ENCODE measurements at places on chromosomes 13 and 19.

DNA sequence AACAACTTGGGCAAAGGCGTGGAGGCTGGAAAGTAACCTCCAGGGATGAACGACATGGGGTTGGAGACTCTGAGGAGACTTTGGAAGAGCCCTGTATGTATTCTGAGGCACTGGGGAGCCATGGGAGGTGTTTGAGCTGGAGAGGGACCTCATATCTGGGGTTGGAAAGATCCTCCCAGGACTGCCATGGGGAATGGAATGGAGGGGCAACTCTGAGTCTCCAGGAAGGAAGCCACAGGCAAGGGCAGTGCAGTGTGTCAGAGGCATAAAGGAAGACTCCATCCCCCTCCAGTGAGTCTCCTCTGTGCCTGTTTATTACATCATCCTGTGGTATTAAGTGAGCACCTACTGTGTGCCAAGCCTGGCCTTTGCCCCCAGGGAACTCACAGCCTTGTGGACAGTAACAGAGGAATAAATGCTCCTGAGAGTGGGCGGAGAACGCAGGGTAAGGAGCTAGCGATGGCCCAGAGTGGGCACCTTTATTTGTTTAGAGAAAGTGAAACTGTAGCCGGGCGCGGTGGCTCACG, 7.7 kb downstream of the PEAK3 start:
- no peak for DNase-seq

DNA sequence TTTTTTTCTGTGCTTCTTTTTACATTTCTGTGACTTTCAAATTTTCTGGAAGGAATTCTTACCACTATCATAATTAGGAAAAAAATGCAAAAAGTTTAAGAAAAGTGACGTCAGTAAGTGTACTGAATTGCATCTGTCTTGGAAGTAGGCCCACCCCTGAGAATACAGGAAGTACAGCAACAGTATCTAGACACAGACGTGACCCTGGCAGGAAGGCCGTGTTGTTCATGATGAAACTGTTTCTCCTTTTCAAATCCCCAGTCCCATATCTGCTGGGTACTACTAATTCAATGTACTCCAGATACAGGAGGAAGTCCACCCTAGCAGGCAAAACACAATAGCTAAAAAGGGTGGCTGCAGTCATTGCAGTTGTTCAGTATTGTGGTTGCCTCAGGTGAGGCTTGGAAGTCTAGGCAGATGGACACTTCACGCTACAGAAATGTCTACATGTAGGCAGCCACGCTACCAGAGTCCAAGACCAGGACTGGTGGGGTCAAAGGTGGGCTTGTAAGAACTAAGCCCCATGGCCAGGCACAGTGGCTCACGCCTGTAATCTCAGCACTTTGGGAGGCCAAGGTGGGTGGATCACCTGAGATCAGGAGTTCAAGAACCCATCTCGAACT, 49.6 kb upstream of the MED4 start:
- DNase-seq: peak; percentile 44

DNA sequence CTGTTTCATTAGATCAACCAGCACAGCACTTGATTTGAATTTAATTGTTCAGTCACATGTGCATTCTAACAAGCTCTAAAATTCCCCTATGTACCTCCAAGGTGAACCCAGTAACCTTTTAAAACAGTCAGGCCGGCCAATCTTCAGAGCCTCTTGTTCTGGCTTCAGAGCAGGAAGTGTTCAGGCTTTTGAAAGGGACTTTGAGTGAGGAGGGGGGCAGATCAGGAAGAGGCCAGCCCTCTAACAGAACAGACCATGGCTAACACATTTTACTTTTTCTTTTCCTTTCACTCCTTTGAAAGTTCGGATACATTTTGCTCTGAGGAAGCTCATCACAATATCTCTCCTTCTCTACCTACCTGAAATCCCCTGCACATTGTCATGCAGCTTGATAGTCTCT, 390.3 kb downstream of the TBC1D4 start:
- no peak for DNase-seq

GRCh38 chr13:31686670-31687425, 52.5 kb upstream of the RXFP2 start:
- no peak for DNase-seq

GRCh38 chr19:2624537-2625091, 77.9 kb downstream of the GNG7 start:
- DNase-seq: no peak

DNA sequence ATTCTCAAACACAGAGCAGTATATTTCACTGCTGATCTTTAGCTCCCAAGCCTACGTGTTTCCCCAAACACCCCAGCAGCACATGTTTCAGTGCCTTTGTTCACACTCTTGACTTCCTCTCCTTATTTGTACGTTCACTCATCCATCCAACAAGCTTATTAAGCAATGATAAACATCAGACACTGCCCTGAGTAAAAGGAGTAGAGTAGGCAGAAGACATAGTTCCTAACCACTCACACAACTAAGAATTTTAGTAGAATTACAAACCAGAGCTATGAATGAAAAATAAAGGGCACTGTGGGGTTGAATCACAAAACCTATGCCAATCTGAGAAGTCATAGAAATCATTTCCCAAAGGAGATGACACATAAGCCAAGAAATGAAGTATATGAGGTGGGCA, 213.5 kb downstream of the DIAPH3 start:
- no peak for DNase-seq

DNA sequence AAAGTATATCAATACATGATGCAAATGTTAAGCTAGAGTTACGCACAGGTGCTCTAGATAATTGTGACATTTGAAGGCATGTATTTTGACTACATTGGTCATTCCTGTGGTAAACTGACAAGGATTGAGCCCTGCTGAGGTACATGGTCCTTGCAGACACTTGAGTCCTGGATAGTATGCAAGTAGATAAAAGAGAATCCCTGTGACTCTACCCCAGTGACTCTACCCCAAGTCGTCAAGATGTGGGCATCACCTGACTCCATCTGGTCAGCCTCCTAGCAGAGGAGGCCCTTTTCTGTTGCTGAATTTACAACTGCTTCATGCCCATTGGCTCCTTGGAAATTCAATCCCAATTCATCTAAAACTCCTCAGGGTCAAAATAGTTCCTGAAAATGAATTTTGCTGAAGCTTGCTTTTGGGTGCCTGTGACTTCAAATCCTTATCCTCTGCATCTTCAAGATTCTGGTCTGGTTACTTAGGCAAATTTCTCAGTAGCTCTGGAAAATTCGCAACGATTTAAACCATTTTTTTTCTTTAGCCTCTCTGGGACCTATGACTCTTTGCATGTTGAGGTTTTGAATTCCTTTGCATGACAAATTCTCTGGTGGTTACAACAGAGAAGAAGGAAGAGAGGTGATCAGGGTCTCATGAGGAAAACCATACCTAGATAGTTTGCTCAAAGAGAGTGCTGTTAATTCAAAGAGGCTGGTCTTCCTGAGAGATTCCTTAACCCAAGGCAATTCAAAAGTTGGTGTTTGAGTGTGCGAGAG, 422.1 kb downstream of the FGF9 start:
- DNase-seq: no peak

DNA sequence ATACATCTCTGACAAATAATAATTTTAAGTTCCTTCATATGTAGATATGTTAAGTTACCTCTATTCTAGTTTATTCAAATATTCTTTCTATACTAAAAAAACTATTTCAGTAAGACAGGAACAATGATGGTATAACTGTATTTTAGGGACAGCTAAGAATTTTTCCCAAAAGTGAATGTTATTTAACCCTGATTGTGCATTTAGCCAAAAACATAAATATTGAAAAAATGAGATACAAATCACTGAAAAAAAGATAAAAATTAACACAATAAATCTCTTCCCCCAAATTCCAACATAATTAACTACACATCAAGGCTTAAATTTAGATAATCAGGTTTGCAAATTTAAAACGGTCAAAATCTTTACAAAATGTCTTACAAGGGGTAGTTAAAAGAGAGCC, 58.1 kb downstream of the KCNRG start:
- DNase-seq: no peak

DNA sequence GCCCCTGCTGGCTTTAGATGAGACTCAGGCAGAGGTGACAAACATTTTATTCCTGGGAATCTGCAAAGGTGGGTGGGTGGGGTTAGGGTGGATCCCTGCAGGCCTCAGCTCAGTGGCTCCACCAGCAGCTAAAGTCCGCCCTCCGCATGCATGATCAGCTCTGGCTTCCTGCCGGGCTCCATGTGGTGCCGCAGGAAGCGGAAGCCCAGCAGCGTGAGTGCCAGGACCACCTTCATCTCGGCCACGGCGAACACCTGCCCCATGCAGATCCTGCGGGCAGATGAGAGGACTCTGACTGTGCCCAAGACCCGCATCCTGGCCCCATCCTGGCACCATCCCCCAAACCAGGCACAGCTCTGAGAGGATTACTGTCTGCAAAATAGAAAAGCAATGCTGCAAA, 26.3 kb downstream of the CYP4F2 start:
- DNase-seq: peak; percentile 8
